ENCODE measurements at places on chromosomes 7 and 10.

GRCh38 chr10:122143238-122143841 lies 127.8 kb upstream of the BTBD16 start:
- H3K36me3 ChIP-seq, result peaks cover 34% of the 10 kb centered on the region
- DNase-seq, result peak; percentile 63
- no peak overlapping the region for H3K4me3 ChIP-seq

DNA sequence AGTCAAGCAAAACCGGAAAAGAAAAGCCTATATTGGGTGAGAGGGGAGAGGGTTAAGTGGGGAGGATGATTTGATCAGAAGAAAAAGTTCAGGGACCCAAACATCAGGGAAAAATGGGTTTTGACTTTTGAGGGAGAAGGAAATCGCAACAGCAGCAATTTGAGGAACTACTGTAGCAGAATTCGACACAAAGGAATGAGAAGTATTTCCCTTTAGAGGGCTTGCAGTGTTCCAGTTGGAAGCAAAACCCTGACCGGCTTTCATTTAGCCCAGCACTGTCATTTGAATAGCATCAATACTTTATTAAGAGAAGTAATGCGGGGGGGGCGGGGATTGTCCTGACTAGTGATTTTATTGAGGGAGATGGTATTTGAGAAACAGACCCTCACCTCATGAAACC lies 37.2 kb upstream of the GATA3 start:
- DNase-seq, result no peak
- H3K27ac ChIP-seq, result no peak overlapping the region
- no peaks in the 10 kb centered on the region for H3K4me1 ChIP-seq
- peaks cover 5% of the 10 kb centered on the region for H3K36me3 ChIP-seq
- no peaks in the 10 kb centered on the region for H3K27me3 ChIP-seq

- no peak overlapping the region for H3K27ac ChIP-seq
- no peaks in the 10 kb centered on the region for H3K36me3 ChIP-seq
Observed at GRCh38 chr7:72099784-72100183, 312.4 kb downstream of the CALN1 start.

GRCh38 chr7:100602889-100603725 lies 944 bp downstream of the PCOLCE start:
- no peaks in the 10 kb centered on the region for H3K27me3 ChIP-seq
- peak overlapping the region; percentile 82 for H3K27ac ChIP-seq
- peaks cover 32% of the 10 kb centered on the region for H3K4me1 ChIP-seq
- DNase-seq, result no peak
- no peaks in the 10 kb centered on the region for H3K36me3 ChIP-seq

GRCh38 chr7:372932-373791 lies 83.2 kb downstream of the FOXL3 start:
- H3K27me3 ChIP-seq, result peaks cover 48% of the 10 kb centered on the region
- DNase-seq, result peak; percentile 86
- H3K4me1 ChIP-seq, result peaks cover 49% of the 10 kb centered on the region
- peak overlapping the region; percentile 81 for H3K27ac ChIP-seq

DNA sequence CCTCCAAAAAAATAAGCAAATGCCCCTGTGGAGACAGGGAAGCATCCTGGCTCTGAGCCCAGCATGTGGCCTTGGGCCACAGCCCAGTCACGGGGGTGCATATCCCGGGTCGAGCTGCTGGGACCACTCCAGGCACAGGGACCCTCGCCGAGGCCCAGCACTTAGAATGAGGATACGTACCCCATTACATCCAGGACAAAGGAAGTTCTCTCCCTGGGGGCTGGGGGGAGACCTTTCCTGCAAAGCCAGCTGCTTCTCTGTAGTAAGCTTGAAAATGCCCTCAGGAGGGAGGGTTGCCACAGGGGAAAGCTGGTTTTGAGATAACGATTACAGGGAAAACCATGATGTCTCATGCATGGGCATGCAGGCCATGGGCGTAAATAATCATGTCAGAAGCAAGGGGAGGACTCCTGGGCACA lies 75.5 kb downstream of the HIPK2 start:
- H3K27ac ChIP-seq, result peak overlapping the region; percentile 53
- H3K4me3 ChIP-seq, result no peak overlapping the region
- no peak for DNase-seq

All from stomach (tissue), 19 donors.